Activated T-cell treated with anti-CD3 and anti-CD28 coated beads, Interleukin-2, amount 50 U/mL, for 72 hours (primary cell): ENCODE measurements at places on chromosomes 7 and 10. TPM values are rescaled to one million over a fixed set of nuclear protein-coding genes. Genes with fewer than 3 reads are reported as not detected.

Gene AKR1C4
- total RNA-seq, result not detected

Gene HOGA1
- total RNA-seq, result not detected

Gene BEND7
- not detected for total RNA-seq

DNA sequence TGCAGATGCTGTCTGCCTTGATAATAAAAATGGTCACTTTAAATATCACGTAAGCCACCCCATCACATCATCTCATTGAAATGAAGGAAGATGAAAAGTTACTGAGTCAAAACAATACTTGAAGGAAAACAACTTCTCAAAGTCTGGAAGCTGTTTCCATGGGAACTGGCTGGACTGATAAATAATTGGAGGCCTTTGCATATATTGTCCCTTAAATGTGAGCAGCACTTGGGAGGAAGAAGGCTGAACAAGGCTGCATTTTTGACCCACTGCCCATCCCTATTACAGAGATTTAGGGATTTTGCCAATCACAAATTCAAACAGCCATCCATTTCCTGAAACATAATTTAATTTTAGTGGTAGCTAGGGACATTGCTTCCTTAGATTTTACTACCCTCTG lies 18.2 kb upstream of the MAGI2 start:
- H3K27ac ChIP-seq, result no peak overlapping the region
- no peak overlapping the region for H3K4me3 ChIP-seq
- H3K36me3 ChIP-seq, result no peaks in the 10 kb centered on the region
- DNase-seq, result no peak
- H3K27me3 ChIP-seq, result no peaks in the 10 kb centered on the region

GRCh38 chr7:64638822-64639221 lies 27.1 kb upstream of the ZNF107 start:
- H3K27me3 ChIP-seq, result no peaks in the 10 kb centered on the region
- no peaks in the 10 kb centered on the region for H3K4me1 ChIP-seq

Gene FRA10AC1
- 40.7 TPM for total RNA-seq

Gene EBF3
- not detected for total RNA-seq

Gene TACC2
- not detected for total RNA-seq

Gene SLIT1
- total RNA-seq, result 0.65 TPM

DNA sequence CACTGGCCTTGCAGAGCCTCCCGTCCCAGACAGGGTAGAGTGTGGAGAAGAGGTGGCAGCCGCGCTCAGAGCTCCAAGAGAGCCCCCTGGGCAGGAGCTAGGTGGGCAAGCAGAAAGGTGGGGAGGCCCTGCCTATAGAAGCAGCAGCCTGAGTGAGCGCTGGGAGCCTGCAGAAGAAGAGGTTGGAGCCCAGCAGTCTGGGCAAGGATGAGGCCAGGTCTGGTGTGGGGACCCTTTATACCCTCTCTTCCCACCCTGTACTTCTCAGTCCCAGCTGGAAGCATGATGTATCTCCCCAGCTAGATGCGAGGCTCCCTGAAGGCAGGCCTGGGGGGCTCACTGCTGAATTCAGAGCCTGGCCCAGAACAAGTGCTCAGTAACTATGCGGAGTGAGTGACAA lies 44.5 kb upstream of the ZMIZ1 start:
- peaks cover 28% of the 10 kb centered on the region for H3K4me1 ChIP-seq
- DNase-seq, result no peak
- H3K27ac ChIP-seq, result no peak overlapping the region
- no peaks in the 10 kb centered on the region for H3K27me3 ChIP-seq

Gene HOXA4
- not detected for total RNA-seq

Gene GBX1
- not detected for total RNA-seq

DNA sequence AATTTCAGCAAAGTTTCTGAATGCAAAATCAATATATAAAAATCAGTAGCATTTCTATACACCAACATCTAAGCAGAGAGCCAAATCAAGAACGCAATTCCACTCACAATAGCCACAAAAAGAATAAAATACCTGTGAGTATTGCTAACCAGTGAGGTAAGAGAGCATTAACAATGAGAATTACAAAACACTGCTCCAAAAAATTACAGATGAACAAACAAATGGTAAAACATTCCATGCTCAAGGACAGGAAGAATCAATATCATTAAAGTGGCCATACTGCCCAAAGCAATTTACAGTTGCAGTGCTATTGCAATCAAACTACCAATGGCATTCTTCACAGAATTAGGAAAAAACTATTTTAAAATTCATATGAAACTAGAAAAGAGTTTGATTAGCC lies 61.5 kb downstream of the HECTD2 start:
- H3K4me3 ChIP-seq, result no peak overlapping the region
- H3K27ac ChIP-seq, result no peak overlapping the region
- no peak for DNase-seq
- no peaks in the 10 kb centered on the region for H3K4me1 ChIP-seq

- DNase-seq, result no peak
- H3K27me3 ChIP-seq, result peaks cover 17% of the 10 kb centered on the region
- no peak overlapping the region for H3K4me3 ChIP-seq
- H3K27ac ChIP-seq, result no peak overlapping the region
- no peaks in the 10 kb centered on the region for H3K4me1 ChIP-seq
Observed at GRCh38 chr7:87100326-87100725, 40.9 kb upstream of the ELAPOR2 start.

Gene YKT6
- 72.3 TPM for total RNA-seq

- peak overlapping the region; percentile 89 for H3K27ac ChIP-seq
- H3K4me3 ChIP-seq, result peak overlapping the region; percentile 36
- no peaks in the 10 kb centered on the region for H3K27me3 ChIP-seq
Observed at GRCh38 chr10:23448802-23449570, 10.1 kb downstream of the OTUD1 start.

GRCh38 chr7:81207801-81208200 lies 288.9 kb upstream of the SEMA3C start:
- no peaks in the 10 kb centered on the region for H3K27me3 ChIP-seq
- peaks cover 2% of the 10 kb centered on the region for H3K36me3 ChIP-seq
- no peak for DNase-seq
- no peak overlapping the region for H3K4me3 ChIP-seq

- no peaks in the 10 kb centered on the region for H3K27me3 ChIP-seq
- DNase-seq, result no peak
- no peaks in the 10 kb centered on the region for H3K36me3 ChIP-seq
Observed at GRCh38 chr7:112271162-112271561, 64.7 kb downstream of the ZNF277 start.

Gene AGAP5
- 11.5 TPM for total RNA-seq

GRCh38 chr10:67549390-67549789 lies 146.6 kb downstream of the CTNNA3 start:
- H3K27ac ChIP-seq, result no peak overlapping the region
- H3K36me3 ChIP-seq, result no peaks in the 10 kb centered on the region
- no peaks in the 10 kb centered on the region for H3K4me1 ChIP-seq
- H3K27me3 ChIP-seq, result no peaks in the 10 kb centered on the region
- no peak overlapping the region for H3K4me3 ChIP-seq

Gene ANKRD61
- not detected for total RNA-seq
